GM03348 (cell line): ENCODE measurements at places on chromosomes 1 and 21.

- DNase-seq: no peak
Observed at GRCh38 chr1:212421165-212421564, 6.5 kb upstream of the PACC1 start.

- no peak for DNase-seq
Observed at GRCh38 chr1:192620071-192620635, 15.8 kb upstream of the RGS13 start.

DNA sequence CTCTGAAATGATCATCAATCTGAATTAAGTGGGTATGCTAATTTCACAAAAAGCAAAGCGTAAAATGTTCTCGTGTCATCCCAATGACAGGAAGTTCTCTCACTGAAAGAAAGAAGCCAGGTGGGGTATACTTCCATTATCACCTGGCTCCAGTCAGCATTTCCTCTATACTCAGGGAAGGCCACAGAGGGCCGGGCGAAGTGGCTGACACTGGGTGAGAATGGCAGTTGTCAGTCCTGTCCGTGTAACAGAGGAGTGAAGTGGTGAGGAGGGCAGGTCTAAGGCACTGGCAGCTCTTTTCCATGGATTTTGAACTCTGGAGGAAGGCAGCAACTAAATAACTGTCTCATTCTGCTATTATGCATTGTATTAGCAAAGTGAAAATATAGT lies 60.4 kb downstream of the CAPN2 start:
- DNase-seq: no peak

DNA sequence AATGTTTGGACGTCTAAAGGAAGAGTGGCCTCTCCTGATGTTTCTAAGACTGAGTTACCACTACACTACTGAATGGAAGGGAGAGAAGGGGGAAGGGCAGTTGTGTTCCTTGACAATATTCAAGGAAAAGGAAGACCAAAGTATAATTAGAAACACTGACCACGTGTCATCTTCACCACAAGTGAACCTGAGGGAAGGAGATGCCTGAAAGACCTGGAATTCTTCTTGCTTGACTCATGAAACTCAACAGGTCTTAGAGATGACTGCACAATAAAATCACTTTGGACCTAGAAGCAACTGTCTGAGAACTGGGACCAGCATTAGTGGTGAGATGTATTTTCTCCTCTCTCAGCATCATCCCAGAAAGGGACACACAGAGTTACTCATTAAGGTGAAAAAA lies 56.7 kb downstream of the PTPN14 start:
- no peak for DNase-seq

- DNase-seq: peak; percentile 85
Observed at GRCh38 chr1:178341261-178341956, 155.4 kb downstream of the CLEC20A start.

GRCh38 chr21:24276204-24276603 lies 1331.1 kb downstream of the MRPL39 start:
- no peak for DNase-seq

- no peak for DNase-seq
Observed at GRCh38 chr1:3672231-3672970, 20.1 kb downstream of the TP73 start.

- DNase-seq: peak; percentile 40
Observed at GRCh38 chr1:33502726-33503125, 30.3 kb downstream of the ZSCAN20 start.

GRCh38 chr1:230303822-230304221 lies 122.3 kb downstream of the PGBD5 start:
- peak; percentile 49 for DNase-seq

GRCh38 chr1:54547601-54548388 lies at the start of gene ACOT11:
ACOT11 (plus strand) TSS chr1:54548228; CDS start chr1:54548310, 82 bp downstream.
- peak; percentile 86 for DNase-seq

DNA sequence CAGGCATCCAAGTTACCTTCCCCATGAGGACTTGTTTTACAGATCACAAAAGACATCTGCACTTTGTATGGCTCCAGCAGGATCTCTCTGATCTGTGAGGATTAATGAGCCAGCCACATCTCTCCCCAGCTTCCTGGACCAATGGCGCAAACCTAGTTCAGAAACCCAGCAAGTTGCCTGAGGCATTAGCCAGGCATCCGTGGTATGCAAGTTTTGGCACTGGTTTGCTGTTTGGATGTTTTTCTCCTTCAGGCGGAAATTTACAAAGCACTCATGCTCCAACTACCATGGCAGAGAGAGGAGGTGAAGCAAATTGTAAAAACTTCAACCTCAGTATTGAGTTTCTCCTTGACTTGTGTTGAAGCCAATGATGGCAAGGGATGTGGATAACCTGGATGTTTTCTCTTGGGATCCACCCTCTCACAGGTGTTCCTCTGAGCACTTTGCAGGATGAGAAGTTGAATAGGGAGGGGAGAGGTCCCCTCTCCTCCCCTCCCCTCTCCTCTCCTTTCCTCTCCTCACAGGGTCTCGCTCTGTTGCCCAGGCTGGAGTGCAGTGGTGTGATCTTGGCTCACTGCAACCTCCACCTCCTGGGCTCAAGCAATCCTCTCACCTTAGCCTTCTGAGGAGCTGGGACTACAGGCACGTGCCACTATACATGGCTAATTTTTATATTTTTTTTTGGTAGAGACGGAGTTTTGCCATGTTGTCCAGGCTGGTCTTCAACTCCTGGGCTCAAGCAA lies 25.6 kb upstream of the ENO1 start:
- DNase-seq: peak; percentile 92

- peak; percentile 9 for DNase-seq
Observed at GRCh38 chr1:207321790-207322645, 540 bp downstream of the CD55 start.

GRCh38 chr1:111570781-111571181 lies 48.8 kb upstream of the RAP1A start:
- no peak for DNase-seq

DNA sequence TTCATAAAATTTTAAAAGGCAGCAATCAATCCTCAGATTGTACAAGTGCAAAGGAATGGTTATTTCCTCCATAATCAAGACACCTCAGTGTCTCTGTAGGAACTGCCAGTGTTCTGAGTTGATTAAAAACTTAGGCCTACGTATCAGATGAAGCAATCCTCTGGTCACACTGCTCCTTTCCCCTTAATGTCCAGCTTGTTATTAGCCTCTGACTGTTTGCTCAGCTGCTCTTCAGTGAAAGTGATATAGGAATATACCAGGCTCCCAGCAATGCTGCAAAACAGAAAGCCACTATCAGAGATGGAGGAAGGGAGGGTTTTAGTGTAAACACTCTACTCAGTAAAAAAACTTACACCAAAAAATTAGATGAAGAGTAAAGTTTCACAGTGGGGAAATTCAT lies 49.8 kb downstream of the SLC35D1 start:
- no peak for DNase-seq

- DNase-seq: no peak
Observed at GRCh38 chr1:182996816-182997215, 26.4 kb upstream of the LAMC1 start.

DNA sequence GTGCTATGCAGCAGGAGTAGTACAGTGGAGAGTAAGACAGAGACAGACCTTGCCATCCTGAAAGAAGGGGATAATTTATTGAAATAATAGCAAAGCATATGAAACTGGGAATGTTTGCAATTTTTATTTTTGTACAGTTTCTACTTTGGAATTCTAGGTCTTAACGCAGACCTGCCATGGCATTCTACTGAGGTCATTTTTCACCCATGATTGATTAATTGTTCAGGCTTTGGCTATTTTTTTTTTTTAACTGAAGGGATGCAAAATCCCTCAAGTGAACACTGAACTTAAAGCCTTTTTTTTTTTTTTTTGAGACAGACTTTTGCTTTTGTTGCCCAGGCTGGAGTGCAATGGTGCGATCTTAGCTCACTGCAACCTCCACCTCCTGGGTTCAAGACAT lies 27.1 kb downstream of the MTF2 start:
- no peak for DNase-seq

DNA sequence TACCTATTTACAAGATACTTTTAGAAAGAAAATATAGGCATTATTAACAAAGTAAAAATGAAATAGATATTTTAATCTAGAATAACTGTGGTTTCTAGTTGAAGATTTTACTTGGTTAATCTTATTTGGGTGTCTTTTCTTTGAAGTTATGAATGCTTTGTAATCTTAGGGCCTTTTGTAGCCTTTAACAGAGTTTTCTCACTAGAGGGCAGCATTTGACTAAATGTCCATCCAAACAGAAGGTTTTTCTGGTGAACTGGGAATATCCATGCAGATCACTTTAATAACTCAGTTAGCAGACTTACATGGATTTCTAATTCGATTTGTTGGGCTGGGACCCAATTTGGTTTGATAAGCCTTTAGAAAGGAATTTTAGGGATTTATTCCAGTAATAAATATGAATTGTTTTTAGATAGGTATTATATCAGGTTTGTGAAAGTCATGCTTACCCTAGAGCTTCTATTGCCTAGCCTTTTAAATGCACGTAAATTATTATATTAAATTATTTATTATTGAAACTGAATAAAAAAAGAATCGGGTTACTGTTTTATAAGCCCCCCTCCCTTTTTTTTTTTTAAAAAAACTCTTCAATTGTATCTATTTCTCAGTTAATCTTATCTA lies 119.7 kb downstream of the ZNF326 start:
- peak; percentile 51 for DNase-seq

- DNase-seq: no peak
Observed at GRCh38 chr1:81547261-81547911, 253.3 kb upstream of the ADGRL2 start.

- no peak for DNase-seq
Observed at GRCh38 chr1:60571811-60572210, 498.2 kb upstream of the C1orf87 start.

GRCh38 chr1:58331156-58331555 lies 215.4 kb downstream of the OMA1 start:
- peak; percentile 66 for DNase-seq

GRCh38 chr1:119631433-119632102 lies 16.5 kb downstream of the ZNF697 start:
- DNase-seq: peak; percentile 92

DNA sequence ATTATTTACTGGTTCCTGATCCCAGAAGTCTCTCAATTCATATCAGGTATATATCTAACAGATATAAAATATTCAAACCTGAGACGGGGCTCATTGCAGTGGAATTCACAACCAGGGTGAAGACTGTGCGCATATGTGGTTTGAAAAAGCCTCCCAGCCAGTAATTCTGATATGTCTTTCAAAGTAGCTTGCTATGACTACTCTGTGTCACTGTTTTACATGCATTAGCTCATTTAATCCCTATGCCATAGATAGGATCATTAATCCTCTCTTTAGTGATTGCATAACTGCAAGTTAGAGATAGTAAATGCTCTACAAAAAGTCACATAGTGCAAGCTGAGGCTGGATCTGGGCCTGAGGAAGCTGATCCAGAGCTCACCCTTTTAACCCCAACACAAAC lies 251.4 kb downstream of the FMN2 start:
- DNase-seq: no peak

GRCh38 chr1:112727716-112728115 lies 12.6 kb upstream of the PPM1J start:
- DNase-seq: peak; percentile 31

DNA sequence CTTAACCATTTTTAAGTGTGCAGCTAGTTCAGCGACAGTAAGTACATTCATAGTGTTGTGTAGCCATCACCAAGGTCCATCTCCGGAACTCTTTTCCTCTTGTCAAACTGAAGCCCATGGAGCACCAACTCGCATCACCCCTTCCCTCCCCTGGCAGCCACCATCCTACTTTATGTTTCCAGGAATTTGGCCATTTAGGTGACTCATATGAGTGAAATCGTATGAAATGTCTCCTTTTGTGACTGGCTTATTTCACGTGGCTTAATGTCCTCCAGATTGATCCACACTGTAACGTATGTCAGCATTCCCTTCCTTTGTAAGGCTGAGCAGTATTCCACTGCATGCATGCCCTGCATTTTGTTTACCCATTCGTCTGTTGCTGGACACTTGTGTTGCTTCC lies 2.5 kb downstream of the COL6A2 start:
- peak; percentile 62 for DNase-seq

GRCh38 chr21:34796518-34797200 lies 127.9 kb downstream of the CLIC6 start:
- DNase-seq: no peak

DNA sequence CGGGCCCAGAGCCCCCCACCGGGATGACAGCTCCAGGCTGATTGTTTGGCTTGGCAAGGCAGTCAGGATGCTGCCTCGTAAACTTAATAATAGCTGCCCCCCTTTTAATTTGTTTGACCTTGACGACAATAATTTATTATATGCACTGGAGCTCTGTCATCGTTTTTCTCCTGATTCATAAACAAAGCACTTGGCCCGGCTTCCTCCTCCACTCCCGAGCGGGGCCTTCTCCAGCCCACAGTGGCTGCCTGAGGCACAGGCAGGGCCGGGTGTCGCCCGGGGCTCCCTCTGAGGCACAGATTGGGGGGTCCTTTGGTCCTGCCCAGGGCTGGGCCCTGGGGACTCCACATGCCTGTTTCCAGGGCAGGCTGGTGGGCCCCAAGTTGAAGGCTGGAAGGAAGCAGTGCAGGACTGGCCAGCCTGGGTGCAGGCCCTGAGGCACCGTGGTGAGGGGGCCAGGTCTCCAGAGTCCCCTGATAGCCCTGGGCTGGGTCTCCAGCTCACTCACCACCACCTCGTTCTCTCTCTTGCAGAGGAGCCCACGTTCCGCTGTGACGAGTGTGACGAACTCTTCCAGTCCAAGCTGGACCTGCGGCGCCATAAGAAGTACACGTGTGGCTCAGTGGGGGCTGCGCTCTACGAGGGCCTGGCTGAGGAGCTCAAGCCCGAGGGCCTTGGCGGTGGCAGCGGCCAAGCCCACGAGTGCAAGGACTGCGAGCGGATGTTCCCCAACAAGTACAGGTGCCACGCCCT lies 52.0 kb upstream of the ARHGEF16 start:
- peak; percentile 81 for DNase-seq

DNA sequence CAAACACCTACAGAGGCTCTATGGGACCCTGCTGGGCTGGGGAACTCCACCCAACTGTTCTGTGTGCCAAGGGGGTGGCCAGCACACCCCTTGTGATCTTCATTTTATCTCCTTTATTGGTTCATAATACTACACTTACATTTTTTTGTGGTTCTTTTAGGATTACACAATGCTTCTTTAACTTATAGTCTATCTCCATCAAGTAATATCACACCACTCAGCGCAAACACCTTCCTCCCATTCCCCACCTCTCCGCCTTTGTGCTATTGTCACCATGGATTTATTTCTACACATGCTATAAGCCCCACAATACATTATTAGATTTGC lies 15.9 kb downstream of the EFNA3 start:
- no peak for DNase-seq

- peak; percentile 54 for DNase-seq
Observed at GRCh38 chr1:62142496-62142895, 52.2 kb upstream of the L1TD1 start.

- no peak for DNase-seq
Observed at GRCh38 chr21:25742900-25743299, 8.1 kb downstream of the GABPA start.

DNA sequence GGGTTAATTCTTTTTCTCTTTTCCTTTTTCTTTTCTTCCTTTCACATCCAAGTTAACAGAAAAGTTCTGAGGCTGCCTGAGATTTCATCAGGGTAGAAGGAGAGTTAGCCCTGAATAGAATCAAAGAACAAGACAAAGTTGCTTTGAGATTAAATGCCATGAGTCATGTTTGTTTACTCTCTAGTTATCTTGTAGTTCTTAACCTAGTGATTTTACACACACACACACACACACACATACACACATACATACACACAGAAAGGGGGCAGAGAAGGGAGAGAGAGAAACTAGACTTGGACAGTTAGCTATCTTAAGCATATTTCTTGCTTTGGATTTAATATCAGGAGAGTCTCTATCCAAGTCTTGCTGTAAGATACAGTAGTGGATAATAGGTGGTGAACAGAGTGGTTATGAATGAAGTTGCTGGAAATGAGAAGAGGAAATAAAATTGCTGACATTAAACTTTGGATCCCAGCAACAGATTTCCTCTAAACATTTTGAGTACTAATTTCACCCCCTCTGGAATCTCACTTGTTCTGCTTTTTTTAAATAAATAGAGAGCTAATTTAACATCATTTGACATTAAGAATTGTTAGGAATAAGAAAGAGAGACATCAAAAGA lies 19.9 kb downstream of the PLA2G4A start:
- DNase-seq: no peak
